Gastrocnemius medialis (tissue), 4 donors: ENCODE measurements at places on chromosomes 6 and 20.

GRCh38 chr6:133957780-133958242, 4.8 kb downstream of the TBPL1 start:
- DNase-seq = no peak

DNA sequence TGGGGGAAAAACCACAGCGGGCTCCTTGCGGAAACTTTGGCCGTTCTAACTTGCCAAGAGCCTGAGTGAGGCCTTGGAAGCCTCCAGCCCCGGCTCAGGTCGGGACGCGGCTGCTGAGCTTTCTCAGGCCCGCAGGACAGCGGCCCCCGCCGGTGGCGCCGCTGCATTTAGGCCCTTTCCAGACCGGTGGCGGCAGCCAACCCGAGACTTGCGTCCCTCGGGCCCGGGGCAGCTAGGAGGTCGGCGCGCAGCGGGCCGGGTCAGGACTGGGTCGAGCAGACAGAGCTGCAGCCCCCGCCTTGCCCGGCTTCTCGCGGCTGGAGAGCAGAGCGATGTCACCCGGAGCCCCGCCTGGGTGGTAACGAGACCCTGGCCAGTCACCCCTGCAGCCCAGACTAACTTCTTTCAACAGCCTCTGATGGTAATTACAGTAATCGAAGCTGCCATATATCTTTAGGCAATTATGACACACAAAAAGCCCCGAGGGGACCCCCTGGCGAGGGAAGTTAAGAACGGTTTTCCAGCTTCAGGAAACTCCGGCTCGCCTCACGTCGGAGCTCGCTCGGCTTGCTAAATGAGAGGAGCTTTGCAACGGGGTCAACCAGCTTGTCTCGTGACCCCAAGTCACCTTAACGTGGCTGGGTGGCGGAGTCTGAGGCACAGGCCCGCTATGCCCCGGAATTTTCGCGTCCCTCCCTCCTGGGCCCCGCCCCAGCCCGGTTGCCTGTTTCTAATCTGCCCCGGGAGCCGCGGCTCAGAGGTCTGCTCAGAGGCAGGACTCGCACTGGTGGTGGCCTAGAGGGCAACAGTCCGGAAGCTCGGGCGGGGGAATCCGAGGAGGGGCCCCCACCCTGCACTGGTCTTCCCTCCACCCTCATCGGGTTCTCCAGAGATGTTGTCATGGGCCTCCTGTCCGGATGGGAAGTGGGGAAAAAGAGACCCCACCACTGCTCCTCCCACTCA, 3.0 kb downstream of the NR2E1 start:
- DNase-seq = no peak

- DNase-seq = no peak
Observed at GRCh38 chr6:31407699-31408098, 4.3 kb downstream of the MICA start.

DNA sequence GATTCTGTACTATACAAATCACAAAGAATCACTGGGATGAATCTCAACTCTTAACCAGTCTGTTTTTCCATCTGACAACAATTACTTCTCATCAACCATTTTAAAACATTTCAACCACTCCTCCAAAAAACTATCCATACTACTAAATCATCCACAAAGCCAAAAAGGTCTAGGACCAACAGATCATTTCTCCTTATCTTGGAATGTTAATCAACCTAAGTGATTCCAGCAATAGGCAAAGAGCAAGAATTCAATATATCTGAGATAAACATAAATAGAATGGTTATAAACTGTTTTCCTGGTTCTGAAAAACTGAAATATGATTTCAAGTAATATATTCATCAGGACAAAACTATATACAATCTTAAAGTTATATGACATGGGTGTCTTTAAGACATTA, 28.6 kb downstream of the RANBP9 start:
- no peak for DNase-seq

GRCh38 chr20:12455148-12455547, 537.5 kb downstream of the BTBD3 start:
- DNase-seq = no peak

- DNase-seq = no peak
Observed at GRCh38 chr6:75150685-75151412, 55.0 kb downstream of the COL12A1 start.

DNA sequence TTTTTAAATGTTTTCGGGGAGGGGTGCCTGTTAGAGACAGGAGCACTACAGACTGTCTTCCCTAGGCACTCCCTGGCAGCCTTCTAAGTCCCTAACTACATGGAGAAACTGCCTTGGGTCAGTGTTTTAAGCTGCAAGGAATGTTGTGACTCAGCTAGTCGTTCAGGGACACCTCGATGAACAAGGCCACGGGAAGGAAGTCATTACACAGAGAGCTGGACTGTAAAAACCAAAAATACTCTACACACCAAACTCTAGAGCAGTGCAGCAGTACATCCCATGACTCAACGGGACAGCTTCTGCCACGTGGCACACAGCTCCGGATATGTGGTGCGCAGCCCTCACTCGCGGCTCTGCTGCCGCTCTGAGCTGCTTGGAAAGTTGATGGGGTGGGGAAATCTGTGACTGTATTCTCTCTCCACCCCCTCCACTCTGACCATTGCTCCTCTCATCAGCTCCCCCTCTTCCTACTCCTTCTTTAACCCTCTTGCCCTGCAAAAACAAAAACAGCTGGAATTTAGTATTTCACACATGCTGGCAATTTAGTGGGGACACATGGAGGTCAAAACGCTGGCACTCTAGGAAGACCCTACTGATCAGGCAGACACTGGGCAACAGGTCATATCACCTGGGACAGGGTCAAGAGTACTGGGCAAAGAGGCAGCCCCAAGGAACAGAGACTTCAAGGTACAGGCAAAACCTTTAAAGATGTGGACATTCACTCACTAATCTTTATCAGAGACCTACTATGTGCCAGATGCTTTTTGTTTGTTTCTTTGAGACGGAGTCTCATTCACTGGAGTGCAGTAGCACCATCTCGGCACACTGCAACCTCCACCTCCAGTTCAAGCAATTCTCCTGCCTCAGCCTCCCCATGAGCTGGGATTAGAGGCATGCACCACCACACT, 10.9 kb upstream of the LPIN3 start:
- peak; percentile 90 for DNase-seq

DNA sequence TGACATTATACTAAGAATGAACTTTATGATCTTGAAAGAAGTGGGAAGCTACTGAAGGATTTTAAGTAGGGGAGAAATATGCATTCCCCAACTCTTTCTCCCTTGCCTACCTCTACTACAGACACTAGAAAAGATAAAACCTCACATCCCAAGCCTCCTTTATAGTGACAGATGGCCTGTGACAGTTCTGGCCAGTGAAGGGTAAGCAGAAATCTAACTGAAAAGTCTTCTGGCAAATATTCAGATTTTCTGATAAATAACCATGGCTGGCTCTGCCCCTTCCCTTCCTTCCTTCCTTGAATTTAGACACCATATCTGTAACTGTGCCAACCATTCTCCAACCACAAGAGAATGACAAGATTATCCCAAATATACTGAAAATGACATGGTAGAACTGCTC, 10.2 kb upstream of the BEND6 start:
- DNase-seq = no peak

- DNase-seq = no peak
Observed at GRCh38 chr6:95685822-95686221, 108.5 kb downstream of the MANEA start.

DNA sequence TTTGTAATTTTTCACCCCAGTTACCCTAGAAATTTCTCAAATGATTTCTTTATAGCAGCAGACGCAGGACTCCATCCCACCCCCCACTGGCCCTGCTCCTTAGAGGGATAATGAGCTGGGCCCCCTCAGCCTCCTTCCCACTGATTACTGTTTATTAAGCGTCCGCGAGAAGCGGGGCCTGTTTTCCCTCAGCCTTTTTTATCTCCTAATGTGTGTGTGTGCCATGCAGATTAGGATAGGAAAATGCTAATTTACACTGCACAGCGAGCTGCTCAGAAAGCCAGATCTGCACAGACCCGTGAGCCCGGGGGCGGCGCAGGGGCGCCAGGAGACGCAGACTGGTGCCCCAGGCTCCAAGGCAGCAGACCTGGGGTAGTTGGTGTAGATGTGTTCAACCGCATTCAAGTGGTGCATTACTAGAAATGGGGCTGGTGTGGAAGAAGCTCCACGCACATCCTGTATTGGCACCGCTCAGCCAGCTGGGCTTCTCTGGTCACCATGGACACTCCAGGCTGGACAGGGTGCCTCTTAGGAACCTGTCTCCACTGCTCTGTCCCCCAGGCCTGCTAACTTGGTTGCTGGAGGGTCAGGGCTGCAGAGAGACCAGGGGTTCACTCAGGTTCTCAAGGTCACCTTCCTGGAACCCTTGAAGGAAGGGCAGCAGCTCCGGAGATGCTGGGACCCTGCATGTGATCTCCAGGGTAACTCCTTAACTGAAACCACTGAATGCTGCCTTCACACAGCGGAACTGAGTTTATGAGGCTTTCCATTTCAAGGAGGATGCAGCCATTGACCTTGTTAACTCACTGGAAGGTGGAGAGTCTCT, 256.3 kb downstream of the ERMARD start:
- no peak for DNase-seq

- no peak for DNase-seq
Observed at GRCh38 chr6:35751594-35751993, 14.8 kb downstream of the ARMC12 start.

DNA sequence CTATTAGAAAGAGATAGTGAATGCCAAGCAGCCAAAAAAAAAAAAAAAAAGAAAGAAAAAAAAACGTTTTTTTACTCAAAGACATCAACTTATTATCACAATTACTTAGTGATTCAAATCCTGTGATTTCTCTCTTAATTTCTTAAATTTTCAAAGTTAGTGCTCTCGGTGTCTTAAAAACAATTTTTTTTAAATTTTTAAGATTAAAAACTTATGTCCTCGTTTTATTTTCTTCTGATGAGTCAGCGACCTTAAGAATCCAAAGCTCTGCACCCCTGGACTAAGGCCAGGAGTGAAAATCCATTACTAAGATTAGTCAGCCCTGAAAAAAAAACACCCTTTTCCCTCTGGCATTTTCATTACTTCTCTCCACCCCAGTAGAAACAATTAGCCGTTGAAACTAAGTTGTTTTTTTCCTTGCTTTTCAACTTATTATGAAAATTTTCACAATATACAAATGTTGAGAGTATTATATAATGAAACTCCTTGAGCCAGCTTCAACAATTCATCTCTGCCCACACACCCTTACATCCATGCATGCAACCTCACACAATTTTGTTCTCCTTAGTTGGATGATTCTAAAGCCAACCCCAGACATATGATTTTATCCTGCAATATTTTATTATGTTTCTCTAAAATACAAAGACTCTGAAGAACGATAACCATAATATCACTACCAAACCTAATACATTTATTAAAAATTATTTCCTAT, 85.6 kb upstream of the CARMIL1 start:
- no peak for DNase-seq

DNA sequence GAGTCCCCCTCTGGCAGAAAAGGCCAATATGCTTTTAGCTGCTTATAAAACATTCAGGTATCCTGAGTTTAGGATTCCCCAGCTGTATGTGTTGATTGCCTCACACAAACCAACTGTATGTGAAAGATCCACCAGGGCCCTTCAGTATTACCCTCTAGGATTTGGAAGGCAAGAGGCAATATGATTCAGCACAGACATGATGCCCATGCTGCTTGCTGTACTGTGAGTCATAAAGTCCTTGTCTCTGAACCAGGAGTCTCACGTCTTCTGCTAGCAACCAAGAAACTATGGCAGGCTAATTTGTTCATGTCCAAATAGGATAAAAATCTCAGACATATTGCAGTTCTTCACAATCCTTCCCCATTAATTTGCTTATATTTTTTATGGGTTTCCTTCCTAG, 789.2 kb upstream of the SLC35B3 start:
- DNase-seq = no peak

- no peak for DNase-seq
Observed at GRCh38 chr6:54722328-54722727, 124.2 kb upstream of the FAM83B start.

DNA sequence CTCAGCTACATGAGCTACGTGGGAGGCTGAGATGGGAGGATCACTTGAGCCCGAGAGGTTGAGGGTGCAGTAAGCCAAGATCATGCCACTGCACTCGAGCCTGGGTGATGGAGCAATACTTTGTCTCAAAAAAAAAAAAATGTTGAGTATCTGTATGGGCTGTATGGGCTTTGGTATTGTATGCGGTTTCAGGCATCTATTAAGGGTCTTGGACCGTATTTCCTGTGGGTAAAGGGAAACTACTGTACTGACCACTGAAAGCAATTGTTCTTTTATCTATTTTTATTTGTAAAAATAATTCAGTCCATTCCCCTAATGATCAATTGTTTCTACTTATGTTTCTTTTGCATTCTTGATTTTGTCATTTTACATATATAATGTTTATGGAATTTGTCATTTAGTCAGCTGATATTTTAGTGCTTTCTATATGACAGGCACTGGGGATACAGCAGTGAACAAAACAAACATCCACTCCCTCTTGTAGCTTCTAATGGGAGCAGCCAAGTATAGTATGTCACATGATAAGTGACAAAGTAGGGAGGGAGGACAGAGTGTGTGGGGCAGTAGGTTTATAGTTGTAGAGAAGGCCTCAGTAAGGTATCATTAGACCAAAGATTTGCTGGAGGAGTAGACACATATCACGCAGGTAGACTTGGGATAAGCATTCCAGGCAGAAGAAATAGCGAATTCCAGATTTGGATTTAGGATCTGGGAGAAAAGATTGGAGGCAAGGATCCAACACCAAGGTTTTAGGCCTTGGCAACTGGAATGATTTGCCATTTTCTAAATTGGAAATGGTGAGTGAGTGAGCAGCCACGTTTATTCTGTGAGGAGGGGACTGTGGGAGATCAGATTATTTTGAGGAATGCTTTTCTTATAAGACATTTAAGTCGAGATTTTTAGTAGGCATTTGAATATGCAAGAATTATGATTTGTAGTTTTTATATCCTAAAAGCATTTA, 6.0 kb downstream of the PCMT1 start:
- no peak for DNase-seq

GRCh38 chr6:37646097-37646864, 51.4 kb downstream of the MDGA1 start:
- DNase-seq = no peak

DNA sequence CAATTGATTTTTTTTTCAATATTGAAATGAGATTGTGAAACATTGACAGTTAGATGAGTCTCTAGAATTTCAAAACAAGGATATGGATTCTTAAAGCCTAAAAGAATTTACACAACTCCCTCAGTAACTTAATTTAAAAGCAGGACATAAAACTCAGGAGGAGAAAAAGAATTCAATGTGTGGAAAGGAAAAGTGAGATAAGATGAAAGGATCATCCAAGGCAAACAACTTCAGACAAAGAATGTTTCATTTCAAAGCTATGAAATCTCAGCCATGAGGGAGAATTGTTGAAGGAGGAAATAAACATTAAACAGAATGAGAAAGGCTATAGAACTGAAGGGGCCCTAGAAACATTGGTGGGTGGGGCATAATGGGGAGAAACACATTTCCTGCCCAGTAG, 191.7 kb upstream of the NOX3 start:
- no peak for DNase-seq

DNA sequence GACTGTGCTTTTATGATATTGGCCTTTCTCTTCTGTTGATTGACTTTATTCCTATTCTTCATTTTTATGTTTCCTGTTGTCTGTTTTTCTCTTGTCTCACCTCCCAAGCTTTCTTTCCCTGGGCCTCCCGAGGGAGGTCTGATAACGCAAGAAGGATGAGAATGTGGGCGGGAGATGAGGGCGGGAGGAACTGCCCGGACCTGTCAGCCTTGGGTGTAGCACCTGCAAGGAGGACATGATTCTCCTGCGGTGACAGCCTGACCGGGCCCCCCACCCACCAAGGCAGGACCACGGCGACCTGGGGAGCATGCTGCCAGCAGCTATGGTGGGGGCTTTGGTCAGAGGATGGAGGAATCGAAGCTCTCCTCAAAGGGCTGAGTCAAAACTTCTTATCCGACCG, 86.9 kb downstream of the PLEKHG1 start:
- DNase-seq = no peak

- DNase-seq = no peak
Observed at GRCh38 chr6:131061041-131061750, 1.8 kb downstream of the EPB41L2 start.
